ENCODE measurements at places on chromosomes 5 and 9. TPM values are rescaled to one million over a fixed set of nuclear protein-coding genes. Genes with fewer than 3 reads are reported as not detected.

The SPINK6 gene
- total RNA-seq = not detected

The TNFSF8 gene
- total RNA-seq = not detected

The ARAP3 gene
- total RNA-seq = 6.5 TPM

The MZB1 gene
- total RNA-seq = not detected

The CHD1 gene
- total RNA-seq = 39.2 TPM

The SPINK7 gene
- total RNA-seq = not detected

The IQGAP2 gene
- total RNA-seq = 1.2 TPM

The GARIN3 gene
- total RNA-seq = not detected

Data from regular cardiac myocyte (primary cell).